ENCODE measurements at places on chromosomes 7 and 10.
A peak's percentile ranks its signal among the peaks of the same experiment; 100 is the strongest.

GRCh38 chr7:8115547-8116402 lies 146.2 kb downstream of the ICA1 start:
- DNase-seq: no peak

DNA sequence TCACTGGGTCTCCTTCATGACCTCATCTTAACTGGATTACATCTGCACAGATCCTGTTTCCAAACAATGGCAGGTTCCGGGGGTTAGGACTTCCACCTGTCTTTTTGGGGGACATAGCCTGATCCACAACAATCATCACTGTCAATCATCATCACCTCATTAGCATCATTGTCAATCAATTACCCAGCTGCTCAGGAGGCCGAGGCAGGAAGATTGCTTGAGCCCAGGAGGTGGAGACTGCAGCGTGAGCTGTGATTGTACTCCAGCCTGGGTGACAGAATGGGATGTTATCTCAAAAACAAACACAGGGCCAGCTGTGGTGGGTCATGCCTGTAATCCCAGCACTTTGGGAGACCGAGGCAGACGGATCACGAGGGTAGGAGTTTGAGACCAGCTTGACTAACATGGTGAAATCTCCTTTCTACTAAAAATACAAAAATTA lies 18.7 kb downstream of the AMZ1 start:
- no peak for DNase-seq

- DNase-seq: no peak
Observed at GRCh38 chr10:6713716-6714115, 133.6 kb upstream of the PRKCQ start.

GRCh38 chr7:43205171-43205795 lies 92.8 kb downstream of the HECW1 start:
- no peak for DNase-seq

DNA sequence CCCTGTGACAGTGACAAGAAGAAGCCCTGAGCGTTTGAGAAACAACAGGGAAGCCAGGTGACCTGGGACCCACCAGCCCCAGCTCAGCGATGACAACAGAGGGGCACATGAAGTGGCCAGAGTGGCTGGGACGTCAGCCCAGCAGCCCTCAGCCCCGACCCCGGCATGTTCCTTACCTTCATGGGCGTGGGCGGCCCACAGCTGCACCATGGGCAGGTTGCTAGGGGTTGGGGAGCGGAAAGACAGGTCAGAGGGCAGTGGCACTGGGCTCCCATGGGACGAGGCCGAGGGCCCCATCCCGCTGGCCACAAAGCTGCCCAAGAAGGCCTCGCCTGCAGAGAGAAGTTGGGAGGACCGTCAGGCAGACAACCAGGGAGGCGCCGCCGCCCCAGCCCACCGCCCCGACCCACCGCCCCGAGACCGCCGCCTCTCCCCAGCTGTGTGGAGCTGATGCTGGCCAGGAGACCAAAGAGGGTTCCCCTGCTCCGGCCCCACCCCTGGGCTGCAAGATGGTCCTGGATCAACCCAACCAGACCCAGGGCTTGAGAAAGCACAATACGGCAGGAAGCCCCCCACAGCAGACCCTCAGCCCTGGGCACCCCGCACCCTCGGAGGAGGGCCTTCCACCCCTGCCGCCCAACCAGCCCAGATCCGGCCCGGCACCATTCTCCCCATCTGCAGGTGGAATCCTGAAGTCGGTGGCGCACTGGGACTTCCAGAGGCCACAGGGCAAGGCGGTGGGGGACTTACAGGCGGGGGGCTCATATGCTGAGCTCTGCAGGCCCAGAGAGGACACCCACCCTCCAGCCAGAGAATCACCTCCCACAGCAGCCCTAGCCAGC lies 29.1 kb downstream of the TNRC18 start:
- DNase-seq: no peak

DNA sequence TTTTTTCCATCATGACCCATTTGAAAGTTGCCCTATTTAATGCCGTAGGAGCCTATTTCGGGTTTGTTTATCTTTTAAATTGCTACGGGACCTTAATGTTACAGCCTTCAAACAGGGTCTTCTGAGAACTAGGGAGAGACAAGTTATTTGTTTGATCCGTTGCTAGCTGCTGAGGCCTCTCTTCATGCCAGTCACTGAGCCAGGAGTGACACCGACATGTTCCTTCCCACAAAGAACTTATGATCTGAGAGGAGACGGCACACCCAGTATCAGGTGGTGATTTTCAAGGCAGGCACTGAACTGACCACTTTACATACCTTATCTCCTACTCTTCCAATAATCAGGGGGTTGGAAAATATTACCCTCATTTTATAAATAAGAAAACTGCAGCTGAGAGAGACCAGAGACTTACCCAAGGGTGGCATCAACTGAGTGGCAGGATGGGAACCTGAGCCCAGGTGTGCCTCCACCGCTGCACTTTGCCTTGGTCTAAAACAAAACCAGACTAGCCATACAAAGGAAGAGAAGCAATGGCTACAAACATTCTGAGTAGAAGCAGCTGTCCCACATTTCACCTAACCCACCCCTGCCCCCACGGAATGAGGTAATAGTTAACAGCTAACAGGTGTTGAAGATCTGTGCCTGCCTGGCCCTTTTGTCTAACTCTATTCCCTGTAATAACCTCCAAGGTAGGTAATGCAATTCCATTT lies 40.5 kb downstream of the PPP1R3C start:
- DNase-seq: no peak

DNA sequence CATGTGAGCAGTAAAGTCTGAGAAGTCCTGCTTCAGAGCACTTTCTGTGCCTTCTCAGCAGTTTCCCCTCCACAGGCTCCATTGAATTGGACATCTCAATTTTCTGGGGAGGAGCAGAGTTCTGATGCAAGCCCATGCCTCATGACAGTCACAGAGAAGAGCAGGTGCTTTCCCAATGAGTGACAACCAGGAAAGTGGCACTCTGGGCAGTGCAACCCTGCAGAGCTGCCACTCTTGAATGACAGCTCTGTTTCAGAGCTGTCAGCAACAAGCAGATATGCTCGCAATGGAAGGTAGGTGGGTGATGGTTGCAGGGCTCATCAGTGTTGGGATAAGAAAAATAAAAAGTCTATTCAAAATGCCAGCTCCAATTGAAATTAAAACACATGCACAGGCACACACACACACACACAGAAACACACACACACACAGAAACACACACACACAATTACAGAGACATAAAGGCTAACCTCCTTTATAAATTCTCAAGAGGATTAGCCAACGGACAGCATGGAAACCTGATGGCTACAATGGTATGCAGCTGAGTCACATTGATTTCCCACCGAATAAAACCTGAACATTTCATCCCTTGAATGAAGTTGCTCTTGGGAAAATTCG lies 50.5 kb downstream of the C10orf67 start:
- no peak for DNase-seq

DNA sequence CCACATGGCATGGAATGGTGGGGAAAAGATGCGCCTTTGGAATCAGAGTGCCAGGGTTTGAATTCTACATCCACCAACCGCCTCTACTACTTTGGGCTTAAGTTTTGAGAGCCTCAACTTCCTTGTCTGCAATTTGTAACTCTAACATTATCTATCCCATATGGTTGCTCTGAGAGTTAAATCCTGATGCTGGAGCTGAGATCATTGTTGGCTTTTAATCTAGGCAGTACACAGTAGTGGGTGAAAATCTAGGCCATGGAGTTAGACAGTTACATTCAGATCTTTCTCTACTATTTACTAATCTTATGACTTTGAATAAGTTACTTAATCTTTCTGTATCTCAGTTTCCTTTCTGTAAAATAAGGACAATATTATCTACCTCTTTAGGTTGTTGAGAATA lies 149.7 kb upstream of the AOAH start:
- no peak for DNase-seq

- DNase-seq: no peak
Observed at GRCh38 chr7:72492461-72493065, 80.4 kb upstream of the CALN1 start.

- no peak for DNase-seq
Observed at GRCh38 chr7:68446183-68446582, 1152.1 kb upstream of the AUTS2 start.

- no peak for DNase-seq
Observed at GRCh38 chr7:2824678-2825461, 19.2 kb downstream of the GNA12 start.

DNA sequence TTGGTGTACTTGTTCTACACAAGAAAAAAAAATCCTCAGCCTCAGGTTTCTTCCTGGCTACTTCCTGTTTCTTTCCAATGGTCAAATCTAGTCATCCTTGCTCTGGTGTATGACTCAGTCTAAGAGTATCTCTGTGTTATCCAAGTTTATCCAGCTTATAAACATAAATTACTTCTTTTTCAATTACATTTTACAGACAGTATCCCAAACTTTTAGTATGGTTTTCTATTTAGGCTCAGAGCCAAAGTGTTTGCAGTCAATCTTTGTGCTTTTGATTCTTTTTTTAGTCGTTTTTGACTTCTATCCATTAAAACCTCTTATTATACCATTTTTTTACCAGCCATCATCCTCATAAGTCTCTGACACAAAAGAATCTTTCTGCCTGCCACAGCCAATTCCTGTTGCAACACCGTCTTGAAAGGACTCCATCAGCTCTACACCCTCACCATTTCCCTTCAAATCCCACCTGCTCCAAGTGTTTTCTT lies 294.6 kb downstream of the PTEN start:
- peak; percentile 74 for DNase-seq

DNA sequence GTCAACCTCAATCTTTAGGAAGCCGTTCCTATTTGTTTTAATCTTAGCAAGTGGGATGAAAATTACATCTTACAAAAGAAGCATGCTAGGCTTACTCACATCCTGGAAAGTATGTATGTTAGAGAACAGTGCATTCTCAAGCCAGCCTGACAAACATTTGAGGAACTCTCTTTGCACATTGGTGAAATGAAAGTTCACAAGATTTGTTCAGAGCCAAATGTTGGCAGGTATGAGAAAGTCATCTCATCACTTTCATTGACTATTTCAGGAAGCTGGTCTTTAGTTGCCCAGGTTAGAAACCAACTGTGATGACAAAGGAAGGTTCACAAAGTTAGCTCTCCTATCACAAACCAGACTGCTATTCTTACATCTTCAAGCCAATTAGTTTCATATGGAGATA lies 57.1 kb downstream of the ABCB1 start:
- no peak for DNase-seq

DNA sequence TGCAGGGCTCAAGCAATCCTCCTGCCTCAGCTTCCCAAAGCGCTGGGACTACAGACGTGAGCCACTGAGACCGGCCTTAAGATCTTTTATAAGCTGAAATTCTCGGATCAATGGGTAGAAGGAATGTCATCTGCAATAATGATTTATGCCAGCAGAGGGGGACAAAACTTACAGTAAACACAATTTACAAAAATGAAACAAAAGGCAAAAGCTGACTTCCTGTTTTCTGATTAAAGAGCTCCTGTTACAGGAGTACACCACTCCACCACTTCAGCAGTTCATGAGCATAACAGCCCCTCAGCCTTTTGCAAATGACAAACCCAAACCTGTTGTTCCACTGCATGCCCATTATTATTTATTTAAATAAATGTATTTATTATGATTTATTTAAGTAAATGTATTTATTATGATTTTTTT lies 88.5 kb upstream of the ATP6V0A4 start:
- peak; percentile 66 for DNase-seq

DNA sequence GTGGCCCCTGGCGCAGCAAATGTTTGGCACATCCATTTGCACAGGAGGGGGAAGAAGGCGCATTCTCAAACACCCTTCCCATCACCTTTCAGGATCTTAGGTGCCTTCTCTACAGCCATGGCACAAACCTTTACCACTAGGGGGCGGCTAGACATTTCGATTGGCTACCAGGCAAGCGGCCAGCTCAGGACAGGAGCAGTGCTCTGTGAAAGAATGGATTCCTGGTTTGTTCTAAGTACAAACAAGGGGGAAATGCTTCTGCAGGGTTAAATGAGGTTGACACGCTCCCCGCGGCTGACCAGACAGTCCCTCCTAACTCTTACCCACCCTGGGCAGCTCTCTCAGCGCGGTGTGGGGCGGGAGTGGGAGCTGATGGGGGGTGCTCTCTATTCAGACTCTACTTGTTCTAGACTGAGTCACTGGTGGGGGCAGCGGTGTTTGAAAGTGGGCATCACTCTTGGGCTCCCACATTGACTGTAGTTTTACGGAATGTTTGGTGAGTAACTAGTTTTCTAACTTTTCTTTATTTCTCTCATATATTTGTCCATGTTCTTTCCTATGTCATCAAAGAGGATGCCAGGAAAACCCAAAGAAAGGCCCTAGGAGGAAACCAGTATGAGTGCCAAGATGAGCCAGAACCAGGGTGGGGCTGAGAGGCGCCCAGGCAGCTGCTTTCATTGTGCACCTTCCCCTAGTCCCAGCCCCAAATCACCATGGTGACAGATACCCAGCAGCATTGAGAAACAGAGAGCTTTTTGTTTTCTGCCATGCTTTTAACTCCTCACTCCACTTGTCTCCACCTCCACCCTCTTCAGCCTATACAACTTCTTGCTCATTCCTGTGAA lies 61.4 kb upstream of the GPR158 start:
- peak; percentile 69 for DNase-seq

GRCh38 chr7:46230990-46231305 lies 309.9 kb upstream of the IGFBP3 start:
- DNase-seq: no peak

GRCh38 chr7:118755067-118755625 lies 530.6 kb downstream of the ANKRD7 start:
- no peak for DNase-seq

DNA sequence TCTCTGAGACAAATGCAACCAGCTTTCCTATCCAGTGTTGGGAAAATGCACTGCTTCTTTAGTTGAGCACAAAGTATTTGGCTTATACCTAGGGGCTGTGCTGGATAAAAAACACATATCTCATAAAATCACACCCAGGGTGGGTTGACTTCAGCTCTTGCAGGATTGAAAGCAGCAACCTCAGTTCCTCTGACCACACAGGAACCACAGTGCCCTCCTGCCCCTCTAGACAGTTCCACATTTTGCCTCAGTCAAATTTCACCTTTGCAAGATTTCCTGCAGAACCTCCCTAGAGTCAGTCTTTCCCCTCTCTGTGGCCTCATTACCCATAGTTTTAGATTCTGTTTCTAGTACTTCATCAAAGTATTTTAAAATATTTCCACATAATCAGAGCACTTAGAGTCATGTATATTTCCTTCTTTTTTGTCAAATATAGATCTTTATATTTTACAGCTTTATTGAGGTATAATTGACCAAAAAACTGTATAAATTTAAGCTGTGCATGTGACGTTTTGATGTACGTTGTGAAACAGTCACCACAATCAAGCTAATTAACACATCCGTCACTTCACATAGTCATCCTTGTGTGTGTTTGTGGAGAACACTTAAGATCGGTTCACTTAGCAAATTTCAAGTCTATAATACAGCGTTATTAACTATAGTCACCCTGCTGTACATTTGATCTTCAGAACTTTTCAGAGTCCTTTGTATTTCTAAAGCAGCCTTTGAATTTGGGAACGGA lies 37.0 kb upstream of the EGR2 start:
- no peak for DNase-seq

DNA sequence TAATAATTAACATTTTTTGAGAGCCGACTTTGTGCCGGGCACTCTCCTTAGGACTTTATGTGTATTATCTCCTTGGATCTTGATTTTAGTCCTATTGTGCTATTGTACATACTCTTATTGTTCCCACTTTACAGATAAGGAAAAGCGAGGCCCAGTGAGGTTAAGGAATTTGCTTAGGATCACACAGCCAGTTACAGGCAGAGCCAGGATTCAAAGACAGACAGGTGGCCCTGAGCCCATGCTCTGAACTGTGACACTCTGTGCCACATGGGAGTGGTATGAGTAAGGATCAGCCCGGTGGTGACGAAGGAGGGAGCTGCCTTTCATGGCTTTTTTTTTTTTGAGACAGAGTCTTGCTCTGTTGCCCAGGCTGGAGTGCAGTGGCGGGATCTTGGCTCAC lies 15.8 kb upstream of the GNA12 start:
- no peak for DNase-seq
